A673 (cell line): ENCODE measurements at places on chromosomes 4 and X. TPM values are rescaled to one million over a fixed set of nuclear protein-coding genes. Genes with fewer than 3 reads are reported as not detected.

Gene NPY2R
- not detected in 2 replicates for total RNA-seq

Gene HSFX3
- not detected in 2 replicates for total RNA-seq

Gene CENPVL2
- 1.5 and 1.7 TPM in 2 replicates for total RNA-seq

DNA sequence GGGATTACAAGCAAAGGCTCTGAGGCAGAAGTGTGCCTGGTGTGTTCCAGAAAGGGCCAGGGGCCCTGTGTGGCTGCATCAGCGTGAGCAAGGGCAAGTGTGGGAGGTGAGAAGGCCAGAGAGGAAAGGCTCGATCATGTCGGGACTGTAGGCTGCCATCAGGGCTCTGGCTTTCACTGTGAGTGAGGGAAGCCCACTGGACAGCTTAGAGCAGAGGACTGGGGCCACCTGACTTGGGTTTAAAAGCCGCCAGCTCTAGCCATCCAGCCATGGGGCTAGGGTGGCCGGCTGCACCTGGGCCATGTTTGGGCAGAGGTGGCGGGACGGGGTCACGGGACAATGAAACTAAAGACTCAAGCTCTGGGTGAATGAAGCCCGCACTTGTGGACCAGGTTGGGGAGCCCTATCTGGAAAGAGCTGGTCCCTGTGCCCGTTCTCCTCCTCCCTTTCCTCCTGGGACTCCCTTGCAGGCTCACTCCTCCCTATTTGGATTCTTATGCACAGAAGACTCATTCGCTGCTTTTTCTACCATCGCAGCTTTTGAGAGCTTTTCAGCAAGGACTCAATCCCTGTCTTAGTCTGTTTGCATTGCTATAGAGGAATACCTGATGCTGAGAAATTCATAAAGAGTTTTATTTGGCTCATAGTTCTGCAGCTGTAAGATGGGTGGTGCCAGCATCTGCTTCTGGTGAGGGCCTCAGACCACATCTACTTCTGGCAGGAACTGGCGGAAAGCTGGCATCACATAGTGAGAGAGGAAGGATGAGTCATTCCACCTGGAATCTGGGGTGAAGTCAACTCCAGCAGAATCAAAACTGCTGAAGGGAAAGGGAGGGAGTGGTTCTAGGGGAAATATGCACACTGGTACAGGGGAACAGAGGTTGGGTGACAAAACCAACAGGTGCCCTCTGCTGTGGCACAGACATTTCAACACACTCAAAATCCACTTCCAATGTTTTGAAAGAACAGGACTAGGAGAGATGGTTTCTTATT is 15.3 kb downstream of the CTAG1B start:
- H3K4me1 ChIP-seq = no peaks in the 10 kb centered on the region
- peak; percentile 41 for DNase-seq
- H3K4me3 ChIP-seq = no peak overlapping the region
- H3K27ac ChIP-seq = no peak overlapping the region

DNA sequence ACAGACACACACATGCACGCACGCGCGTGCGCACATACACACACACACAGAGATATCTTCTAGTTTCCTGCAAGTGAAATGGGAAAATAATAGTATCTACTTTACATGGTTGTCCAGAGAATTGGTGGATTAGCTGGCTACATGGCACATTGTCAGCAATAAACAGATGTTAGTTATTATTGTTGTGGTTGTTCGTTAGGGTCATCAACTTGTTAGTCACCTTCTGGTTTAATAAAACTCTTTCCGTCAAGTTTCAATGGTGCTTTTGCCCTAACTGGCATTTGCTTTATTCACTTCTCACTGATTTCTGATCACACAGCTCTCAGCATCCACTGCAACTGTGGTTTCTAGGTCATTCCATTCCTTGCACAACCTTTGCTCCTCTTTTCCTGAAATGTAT is 25.4 kb upstream of the RASL11B start:
- H3K36me3 ChIP-seq = no peaks in the 10 kb centered on the region
- H3K4me3 ChIP-seq = no peak overlapping the region
- H3K27ac ChIP-seq = no peak overlapping the region
- H3K4me1 ChIP-seq = no peaks in the 10 kb centered on the region
- DNase-seq = no peak

GRCh38 chrX:110743679-110744340 is 51.8 kb downstream of the CHRDL1 start:
- no peaks in the 10 kb centered on the region for H3K36me3 ChIP-seq
- no peaks in the 10 kb centered on the region for H3K4me1 ChIP-seq
- no peak for DNase-seq
- H3K27ac ChIP-seq = no peak overlapping the region

GRCh38 chrX:111511477-111511876 is at the start of gene SERTM2:
TSS of gene SERTM2 (plus strand) at chrX:111511645. CDS start at chrX:111518858, 7,213 bp downstream.
- H3K4me1 ChIP-seq = no peaks in the 10 kb centered on the region
- H3K27ac ChIP-seq = no peak within 1 kb of the TSS
- DNase-seq = no peak
- no peaks in the 10 kb centered on the region for H3K36me3 ChIP-seq
- H3K4me3 ChIP-seq = no peak within 1 kb of the TSS
- H3K27me3 ChIP-seq = peaks cover 15% of the 10 kb centered on the region

DNA sequence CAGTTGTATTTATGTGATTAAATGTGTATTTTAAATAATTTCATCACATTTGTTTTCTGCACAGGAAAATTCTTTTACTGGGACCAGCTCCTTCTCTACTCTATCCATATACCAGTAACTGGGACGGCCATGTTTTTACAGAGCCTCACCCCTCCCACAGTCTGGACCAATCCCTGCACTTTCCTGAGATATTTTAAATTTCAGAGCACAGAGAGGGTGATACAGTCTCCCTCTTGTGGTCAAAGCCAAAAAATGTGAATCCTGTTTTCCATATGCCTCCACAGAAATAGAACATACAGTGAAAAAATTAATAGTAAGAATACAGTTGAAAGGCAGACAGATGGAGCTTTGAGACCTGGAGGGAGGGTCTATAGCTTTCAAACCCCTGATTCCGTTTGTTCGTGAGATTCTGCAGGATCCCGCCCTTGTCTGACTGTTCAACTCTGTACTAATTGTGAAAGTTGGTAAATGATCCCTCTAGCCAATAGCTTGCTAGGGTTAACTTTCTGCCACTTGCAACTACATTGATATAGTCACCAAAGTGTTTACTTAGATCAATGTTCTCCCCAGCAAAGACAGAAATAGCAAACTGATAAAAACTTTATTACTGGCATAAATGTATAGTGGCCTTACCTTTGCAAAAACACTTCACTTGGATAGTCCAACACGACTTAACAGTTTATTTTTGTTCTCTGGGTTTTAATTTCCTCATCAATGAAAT is 172.2 kb downstream of the PPARGC1A start:
- H3K27ac ChIP-seq = no peak overlapping the region
- no peaks in the 10 kb centered on the region for H3K36me3 ChIP-seq
- no peak overlapping the region for H3K4me3 ChIP-seq
- no peaks in the 10 kb centered on the region for H3K4me1 ChIP-seq
- no peaks in the 10 kb centered on the region for H3K27me3 ChIP-seq

GRCh38 chr4:54550395-54551171 is 107.2 kb upstream of the KIT start:
- H3K36me3 ChIP-seq = no peaks in the 10 kb centered on the region
- no peaks in the 10 kb centered on the region for H3K4me1 ChIP-seq
- DNase-seq = no peak
- H3K27me3 ChIP-seq = no peaks in the 10 kb centered on the region

DNA sequence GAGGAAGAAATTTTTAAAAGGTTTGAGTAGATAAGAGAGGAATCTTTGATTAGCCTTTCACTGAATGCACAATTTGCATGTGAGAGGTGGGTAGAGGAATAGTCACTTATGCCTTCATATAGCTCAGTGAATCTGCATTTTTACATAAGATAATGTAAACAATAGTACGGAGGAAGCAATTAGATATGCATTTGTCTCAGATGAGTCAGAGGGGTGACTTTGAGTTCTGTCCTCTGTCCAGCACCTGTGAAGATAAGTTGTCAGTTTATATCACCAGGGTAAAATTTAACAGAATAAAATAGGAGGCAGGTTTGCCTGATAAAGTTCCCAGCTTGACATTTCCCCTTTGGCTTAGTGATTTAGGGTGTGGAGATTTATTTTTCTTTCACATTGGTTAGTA is 841.9 kb downstream of the PCDH18 start:
- no peaks in the 10 kb centered on the region for H3K27me3 ChIP-seq
- no peak overlapping the region for H3K27ac ChIP-seq
- no peaks in the 10 kb centered on the region for H3K4me1 ChIP-seq
- H3K4me3 ChIP-seq = no peak overlapping the region
- no peaks in the 10 kb centered on the region for H3K36me3 ChIP-seq
- no peak for DNase-seq

- H3K4me1 ChIP-seq = no peaks in the 10 kb centered on the region
- H3K4me3 ChIP-seq = no peak overlapping the region
- no peaks in the 10 kb centered on the region for H3K36me3 ChIP-seq
These were observed 223.4 kb downstream of the FAM47B start for GRCh38 chrX:35166023-35166422.

- no peak for DNase-seq
- H3K36me3 ChIP-seq = no peaks in the 10 kb centered on the region
- H3K27ac ChIP-seq = no peak overlapping the region
- no peaks in the 10 kb centered on the region for H3K27me3 ChIP-seq
- H3K4me1 ChIP-seq = no peaks in the 10 kb centered on the region
These were observed 430.9 kb downstream of the MAPK10 start for GRCh38 chr4:85928775-85929591.

DNA sequence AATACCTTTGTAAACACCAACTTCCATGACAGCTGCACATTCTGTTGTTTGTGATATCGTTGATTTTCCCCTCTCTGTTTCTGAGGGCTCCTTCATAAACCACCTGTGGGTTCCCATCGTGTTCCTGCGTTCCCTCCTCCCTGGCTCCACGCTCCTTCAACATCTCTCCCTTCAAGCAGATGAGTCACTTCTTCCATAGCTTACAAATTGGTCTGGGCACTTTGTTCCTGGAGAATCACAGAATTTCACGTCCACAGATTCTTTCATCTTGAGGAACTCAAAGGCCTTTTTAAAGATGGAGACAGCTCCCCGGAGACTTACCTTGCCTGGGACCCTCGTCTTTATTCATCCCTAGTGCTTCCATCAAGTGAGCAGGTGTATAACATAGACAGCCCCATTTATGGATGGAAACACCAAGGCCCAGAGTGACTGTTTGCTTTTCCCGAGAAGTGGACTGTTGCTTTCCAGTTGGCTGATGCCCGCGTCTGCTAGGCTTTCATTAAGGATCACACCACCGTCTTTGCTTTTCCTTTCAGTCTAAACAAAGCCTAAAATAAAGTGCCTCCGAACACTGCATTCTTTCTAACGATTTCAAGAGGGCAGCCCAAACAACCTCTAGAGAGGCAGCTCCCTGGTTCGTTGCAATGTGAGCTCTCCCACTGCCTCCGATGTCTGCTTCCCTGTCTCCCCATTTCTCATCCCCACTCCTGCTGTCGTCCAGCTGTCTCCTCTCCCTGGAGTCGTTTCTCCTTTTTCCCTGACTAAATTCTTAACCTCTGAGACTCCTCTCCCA is 146.3 kb upstream of the STX18 start:
- H3K27me3 ChIP-seq = no peaks in the 10 kb centered on the region
- no peaks in the 10 kb centered on the region for H3K36me3 ChIP-seq
- no peak for DNase-seq
- no peaks in the 10 kb centered on the region for H3K4me1 ChIP-seq
- H3K4me3 ChIP-seq = no peak overlapping the region

- no peaks in the 10 kb centered on the region for H3K36me3 ChIP-seq
- H3K27ac ChIP-seq = no peak overlapping the region
- no peaks in the 10 kb centered on the region for H3K27me3 ChIP-seq
These were observed 112.8 kb downstream of the AFAP1 start for GRCh38 chr4:7826909-7827306.

- no peak overlapping the region for H3K4me3 ChIP-seq
- peak; percentile 52 for DNase-seq
- H3K27ac ChIP-seq = no peak overlapping the region
- H3K4me1 ChIP-seq = no peaks in the 10 kb centered on the region
- no peaks in the 10 kb centered on the region for H3K36me3 ChIP-seq
- no peaks in the 10 kb centered on the region for H3K27me3 ChIP-seq
These were observed 11.9 kb downstream of the AR start for GRCh38 chrX:67555578-67556203.

DNA sequence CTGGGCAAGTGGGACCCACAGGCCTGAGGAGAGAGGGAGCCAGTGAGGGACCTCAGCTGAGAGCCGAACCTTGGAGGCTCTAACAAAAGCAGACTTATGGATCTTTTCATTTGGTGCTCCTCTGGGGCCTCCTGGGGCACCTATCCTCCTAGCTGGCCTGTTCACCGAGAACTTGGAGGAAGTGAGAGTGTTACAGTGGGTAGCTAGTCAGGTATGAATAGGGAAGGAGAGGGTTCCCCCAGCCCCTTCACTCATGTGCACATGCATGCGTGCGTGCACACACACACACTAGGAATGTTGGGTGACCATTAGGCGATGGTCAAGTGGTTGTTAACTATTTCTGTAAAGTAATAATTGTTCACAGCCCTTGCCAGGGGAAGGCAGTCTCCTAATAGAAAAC is 18.6 kb upstream of the TMEM185A start:
- H3K4me3 ChIP-seq = no peak overlapping the region
- no peaks in the 10 kb centered on the region for H3K4me1 ChIP-seq
- no peak for DNase-seq
- no peak overlapping the region for H3K27ac ChIP-seq
- H3K27me3 ChIP-seq = no peaks in the 10 kb centered on the region
- H3K36me3 ChIP-seq = no peaks in the 10 kb centered on the region

DNA sequence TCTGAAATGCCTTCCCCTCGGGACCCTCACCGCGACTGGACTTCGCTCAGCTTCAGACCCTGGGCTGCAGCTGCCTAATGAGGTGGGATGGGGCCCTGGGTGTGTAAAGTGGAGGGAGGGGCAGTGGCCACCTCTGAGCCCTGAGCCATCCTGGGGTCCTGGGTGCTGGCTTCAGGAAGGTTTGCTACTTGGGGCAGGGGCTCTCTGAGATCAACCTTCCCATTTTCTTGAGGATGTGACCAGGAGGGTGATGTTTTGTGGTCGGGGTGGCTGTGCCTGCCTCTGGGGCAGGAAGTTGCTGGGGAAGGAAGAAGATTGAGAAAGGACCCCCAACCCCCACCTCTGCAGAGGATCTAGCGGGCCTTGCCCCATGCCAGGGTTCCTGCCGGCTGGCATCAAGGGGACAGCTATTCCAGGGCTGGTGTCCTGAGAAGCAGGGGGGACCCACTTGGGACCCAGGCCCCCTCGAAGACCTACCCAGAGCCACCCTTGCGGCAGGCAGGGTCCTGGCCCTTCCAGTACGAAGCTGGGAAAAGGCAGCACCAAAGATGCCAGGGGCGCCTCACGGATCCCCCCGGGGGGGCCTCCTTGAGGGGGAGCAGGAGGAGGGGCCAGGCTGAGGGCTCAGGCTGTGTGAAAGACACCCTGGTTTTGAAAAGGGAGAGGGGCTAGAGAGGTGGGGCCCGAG is 6.5 kb downstream of the SH3BP2 start:
- no peaks in the 10 kb centered on the region for H3K27me3 ChIP-seq
- H3K4me3 ChIP-seq = no peak overlapping the region
- H3K4me1 ChIP-seq = peaks cover 16% of the 10 kb centered on the region
- H3K36me3 ChIP-seq = no peaks in the 10 kb centered on the region
- no peak for DNase-seq

DNA sequence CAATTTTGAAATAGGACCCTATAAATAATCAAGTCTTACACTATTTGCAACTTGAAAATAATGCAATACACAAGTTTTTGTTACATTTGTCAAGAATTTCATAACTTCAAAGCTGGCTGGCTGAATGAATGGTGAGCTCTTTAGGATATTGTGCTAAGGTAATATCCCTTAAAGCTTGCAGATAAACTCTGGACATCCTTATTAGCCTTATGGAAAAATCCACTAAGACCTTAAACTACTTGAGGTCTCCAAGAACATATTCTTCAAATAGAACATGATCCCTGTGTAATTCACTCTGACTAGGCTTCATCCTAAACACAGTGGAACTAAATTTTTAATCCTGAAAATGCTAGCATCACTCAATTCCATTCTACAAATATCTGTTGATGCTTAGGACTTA is 199.3 kb downstream of the PACRGL start:
- no peaks in the 10 kb centered on the region for H3K36me3 ChIP-seq
- H3K27ac ChIP-seq = no peak overlapping the region
- peaks cover 3% of the 10 kb centered on the region for H3K27me3 ChIP-seq
- H3K4me1 ChIP-seq = no peaks in the 10 kb centered on the region
